CD8-positive, alpha-beta T cell (primary cell): ENCODE measurements at places on chromosomes 2 and 18.

- DNase-seq: peak; percentile 46
These were observed 24.1 kb downstream of the PSMG2 start for GRCh38 chr18:12726774-12727550.

- DNase-seq: no peak
These were observed at the start of gene NYAP2 for GRCh38 chr2:225399504-225399903. Gene NYAP2, plus strand, starts transcription at chr2:225399710. Its CDS starts 9,171 bp downstream, at chr2:225408881.

DNA sequence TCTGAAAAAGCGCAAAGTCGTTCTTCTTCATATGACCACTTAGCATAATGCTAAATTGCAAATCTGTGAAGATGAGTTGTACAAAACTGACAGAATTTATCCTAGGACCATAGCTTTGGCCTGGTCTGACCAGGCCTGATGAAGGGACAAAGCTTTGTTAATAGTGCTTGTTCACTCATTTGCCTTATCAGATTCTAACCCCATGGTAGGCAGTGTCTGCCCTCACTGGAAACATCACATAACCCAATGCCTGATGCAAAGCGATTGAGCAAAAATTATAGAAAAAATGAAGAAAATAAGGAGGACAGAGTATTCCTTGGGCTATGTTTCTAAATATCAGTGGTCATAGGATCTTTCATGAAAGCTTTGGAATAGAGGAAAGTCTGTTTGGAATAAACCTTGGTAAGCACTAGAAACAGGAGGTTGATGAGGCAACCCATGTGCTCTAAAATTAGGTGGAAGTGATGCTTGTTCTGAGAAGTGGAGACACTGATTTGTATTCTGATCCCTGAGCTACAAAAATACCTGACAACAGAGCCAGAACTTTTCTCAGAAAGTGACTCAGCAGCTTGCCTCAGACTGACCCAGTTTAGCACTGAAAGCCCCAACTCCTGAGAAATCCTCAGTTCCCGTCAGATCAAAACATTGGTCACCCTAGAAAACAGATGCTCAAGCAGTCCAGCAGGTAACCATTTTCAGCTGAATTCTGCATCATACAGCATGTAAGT lies 131.4 kb upstream of the MAPRE2 start:
- no peak for DNase-seq

DNA sequence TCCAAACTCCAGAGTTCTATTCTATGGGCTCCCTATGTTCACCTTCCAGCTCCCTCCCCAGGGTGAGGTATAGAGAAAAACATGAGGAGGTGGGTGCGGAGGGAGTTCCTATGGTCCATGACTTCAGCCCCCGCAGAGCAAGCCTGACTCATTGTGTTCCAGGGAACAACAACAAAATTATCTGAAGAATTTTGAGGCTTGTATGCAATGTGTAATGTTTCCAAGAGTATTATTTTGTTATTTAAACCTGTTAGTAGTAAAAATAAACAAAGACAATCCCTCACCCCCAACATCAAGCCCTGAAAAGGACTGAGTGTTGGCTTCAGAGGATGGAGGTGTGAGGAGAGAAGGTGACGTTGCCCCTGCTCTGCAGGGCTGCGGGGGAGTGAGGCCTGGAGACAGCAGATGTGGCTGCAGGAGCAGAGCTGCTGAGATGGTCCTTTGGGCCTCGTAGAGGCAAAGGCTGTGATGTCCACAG lies 29.0 kb downstream of the LAMA3 start:
- DNase-seq: no peak

DNA sequence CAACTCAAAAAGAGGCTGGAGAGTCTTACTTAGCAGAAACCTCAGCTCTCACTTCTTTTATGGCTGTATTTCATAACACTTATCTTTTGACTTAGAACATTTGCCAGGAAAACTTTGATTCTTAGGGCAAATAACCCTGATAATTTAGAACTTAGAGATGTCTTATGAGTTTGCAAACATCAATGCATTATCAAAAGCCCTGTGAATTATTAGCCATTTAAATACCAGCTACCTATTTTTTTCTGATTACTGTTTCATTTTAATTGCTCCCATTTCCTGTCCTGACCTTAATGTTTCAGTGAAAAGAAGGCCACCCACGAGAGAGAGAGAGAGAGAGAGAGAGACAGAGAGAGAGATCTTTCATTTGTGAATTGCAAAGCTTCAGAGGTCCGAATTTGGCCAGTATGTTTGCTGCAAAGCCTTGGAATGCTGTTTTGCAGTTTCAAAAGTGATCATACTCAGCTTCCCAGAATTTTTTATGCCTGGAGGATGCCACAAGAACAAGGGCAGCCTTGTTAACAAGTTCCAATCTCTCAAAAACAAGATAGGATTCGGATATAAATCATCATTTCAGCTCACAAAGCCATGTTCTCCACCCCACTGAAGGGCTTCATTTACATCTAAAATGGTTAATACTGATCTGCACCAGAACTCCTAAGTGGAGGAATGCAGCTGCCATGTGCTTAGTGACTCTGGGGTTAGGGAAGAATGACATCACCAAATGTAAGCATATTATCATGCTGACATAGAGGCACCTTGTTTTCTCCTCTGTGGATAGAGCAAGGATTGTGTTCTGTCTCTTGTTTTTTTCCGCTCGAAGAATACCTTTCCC lies 478.2 kb downstream of the ARHGAP15 start:
- no peak for DNase-seq

GRCh38 chr2:237669628-237670392 lies 42.4 kb downstream of the LRRFIP1 start:
- DNase-seq: no peak

DNA sequence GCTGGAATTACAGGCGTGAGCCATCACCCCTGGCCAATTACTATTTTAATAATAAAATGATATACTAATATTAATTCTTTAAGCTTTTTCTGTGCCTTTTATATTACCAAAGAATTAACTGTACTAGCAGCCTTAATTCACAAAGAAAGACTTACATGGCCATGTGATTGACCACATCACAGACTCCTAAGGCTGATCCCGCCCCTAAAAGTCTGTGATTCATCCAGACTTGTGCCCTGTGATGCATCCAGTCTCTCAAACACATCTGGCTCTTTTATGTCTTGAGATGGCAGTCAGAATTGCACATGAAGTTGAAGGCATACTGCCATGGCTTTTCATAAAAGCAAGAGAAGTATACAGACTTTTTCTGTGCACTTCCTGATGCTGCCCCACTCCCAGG lies 91.7 kb downstream of the DTNA start:
- no peak for DNase-seq
